ENCODE measurements at places on chromosomes 2 and 18.

GRCh38 chr2:12702168-12703121, 14.3 kb upstream of the TRIB2 start:
- no peak for DNase-seq

DNA sequence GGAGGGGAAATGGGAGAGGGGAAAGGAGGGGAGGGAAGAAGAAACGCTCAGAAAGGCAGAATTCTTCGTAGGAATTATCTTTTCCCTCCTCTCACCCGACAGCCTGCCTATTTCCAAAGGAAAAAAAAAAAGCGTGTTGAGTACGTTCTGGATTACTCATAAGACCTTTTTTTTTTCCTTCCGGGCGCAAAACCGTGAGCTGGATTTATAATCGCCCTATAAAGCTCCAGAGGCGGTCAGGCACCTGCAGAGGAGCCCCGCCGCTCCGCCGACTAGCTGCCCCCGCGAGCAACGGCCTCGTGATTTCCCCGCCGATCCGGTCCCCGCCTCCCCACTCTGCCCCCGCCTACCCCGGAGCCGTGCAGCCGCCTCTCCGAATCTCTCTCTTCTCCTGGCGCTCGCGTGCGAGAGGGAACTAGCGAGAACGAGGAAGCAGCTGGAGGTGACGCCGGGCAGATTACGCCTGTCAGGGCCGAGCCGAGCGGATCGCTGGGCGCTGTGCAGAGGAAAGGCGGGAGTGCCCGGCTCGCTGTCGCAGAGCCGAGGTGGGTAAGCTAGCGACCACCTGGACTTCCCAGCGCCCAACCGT, at the start of gene GAD1:
GAD1 (plus strand) TSS at position 384 of the 589 bp plus-strand sequence. CDS start 1,705 bp downstream, outside the sequence.
- DNase-seq: peak; percentile 44

GRCh38 chr18:27673861-27674260, 488.8 kb upstream of the CHST9 start:
- DNase-seq: no peak

DNA sequence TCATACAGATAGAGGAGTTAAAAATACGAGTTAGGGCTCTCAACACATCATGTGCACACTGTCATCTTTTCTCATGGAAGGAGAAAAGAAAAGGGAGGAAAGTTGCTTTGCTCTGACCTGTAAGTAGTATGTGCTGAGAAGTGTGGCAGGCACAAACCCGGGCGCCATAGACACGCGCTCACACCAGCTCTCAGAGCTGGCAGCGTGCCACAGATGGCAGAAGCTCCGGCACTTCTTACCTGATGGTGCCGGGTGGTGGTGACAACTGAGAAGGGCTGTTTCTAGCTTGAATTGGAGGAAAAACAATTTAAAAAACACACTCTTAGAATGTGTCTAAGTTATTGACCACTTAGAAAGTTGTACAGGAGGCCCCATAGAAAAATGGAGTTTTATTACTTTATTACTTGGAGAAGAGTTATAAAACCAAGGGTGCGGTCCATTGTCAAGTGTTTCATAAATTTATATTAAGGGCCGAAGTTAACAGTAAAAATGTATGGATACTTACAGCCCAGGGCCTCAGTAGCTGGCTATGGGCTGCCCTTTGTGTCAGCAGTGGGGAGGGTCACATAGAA, 92.2 kb downstream of the DPP4 start:
- no peak for DNase-seq

- DNase-seq: no peak
Measured at GRCh38 chr18:6374340-6374739, 40.4 kb downstream of the L3MBTL4 start.

- no peak for DNase-seq
Measured at GRCh38 chr2:152763651-152764050, 45.2 kb downstream of the ARL6IP6 start.

DNA sequence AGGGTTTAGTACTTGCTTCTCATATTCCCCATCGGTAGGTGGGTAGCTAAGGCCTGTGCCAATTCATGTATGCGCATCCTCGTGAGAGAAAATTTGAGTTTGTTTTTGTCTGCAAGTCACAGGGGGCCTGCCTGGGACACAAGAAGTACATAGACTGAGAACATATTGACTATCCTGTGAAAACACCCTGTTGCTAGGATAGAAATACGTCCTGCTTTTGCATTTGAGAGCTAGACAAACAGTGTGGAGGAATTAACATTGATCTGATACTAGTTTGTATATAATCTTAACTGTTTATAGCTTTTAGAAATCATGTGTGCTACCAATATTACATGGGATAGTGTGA, 10.9 kb downstream of the WDR7 start:
- DNase-seq: no peak

GRCh38 chr2:54336136-54336976, 80.3 kb upstream of the TSPYL6 start:
- no peak for DNase-seq

GRCh38 chr2:208360259-208361076, 46.1 kb upstream of the PTH2R start:
- DNase-seq: no peak

DNA sequence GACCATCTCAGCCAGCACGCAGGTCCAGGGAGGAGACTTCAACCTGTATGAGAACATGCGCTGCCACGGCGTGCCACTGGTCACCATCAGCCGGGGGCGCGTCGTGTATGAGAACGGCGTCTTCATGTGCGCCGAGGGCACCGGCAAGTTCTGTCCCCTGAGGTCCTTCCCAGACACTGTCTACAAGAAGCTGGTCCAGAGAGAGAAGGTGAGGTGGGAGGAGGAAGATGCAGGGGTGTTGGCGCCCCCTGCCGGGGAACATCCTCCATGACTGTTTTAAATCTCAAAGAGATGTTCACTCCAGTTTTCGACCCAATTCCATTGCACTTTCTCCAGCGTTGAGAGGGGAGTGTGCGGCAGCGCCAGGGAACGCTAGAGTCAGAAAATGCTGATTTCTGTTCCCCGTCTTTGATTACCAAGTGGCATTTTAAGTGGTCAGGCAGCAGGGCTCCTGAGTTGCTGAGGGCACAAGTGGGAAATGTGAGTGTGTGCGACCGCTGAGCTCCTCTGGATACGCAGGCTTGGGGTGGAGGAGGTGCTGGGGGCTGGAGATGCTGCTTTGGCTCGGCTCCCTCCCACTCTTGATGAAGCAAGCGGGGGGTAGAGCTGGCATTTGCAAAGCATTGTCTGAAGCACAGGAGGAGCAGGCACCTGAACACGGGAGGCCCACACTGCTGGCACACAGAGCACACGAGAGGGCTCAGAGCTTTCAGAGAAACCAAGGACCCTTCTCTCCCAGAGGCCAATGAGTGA, 27.7 kb upstream of the MAPRE3 start:
- peak; percentile 22 for DNase-seq

GRCh38 chr2:59680863-59681262, 872.6 kb downstream of the BCL11A start:
- no peak for DNase-seq

DNA sequence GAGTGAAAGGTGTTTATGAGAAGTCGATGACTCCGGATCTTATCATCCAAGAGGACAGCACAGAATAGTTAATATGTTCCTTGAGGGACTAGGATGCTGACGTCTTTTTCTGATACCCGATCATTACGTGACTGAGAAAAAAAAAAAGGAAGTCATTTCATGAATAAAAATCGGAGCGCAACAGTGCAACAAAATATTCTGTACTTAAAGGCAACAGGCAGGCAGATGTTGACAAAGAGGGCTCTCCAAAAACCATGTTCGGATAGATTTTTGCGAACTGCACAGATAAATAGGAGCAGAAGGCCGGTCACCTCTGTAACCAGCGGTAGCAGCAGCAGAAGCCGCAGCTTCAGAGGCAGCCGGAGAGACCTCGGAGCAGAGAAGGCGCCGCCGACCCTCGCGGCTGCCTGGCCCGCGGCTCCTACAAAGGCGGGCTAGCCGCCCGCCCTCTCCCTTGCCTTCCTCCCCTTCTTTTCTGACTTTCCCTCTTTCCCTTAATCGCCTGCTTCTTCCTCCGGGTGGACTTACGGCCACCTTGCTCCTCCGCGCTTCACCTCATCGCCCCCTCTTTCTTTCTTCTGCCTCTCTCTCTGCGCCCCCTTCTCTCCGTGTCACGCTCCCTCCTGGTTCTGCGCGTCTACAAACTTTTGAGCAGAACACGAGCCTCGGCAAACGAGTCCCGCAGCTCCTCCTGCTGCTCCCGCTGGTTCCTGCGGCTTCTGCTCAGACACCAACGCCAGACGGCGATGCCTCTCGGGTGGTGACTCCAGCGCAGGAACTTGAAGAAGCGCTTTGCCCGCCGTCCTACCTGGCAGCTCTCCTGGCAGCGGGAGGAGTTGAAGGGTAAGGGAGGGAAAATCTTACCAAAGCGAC, at the start of gene ADCYAP1:
ADCYAP1 (plus strand) TSS at position 654 of the 873 bp plus-strand sequence. CDS start 516 bp downstream, outside the sequence.
- DNase-seq: no peak

DNA sequence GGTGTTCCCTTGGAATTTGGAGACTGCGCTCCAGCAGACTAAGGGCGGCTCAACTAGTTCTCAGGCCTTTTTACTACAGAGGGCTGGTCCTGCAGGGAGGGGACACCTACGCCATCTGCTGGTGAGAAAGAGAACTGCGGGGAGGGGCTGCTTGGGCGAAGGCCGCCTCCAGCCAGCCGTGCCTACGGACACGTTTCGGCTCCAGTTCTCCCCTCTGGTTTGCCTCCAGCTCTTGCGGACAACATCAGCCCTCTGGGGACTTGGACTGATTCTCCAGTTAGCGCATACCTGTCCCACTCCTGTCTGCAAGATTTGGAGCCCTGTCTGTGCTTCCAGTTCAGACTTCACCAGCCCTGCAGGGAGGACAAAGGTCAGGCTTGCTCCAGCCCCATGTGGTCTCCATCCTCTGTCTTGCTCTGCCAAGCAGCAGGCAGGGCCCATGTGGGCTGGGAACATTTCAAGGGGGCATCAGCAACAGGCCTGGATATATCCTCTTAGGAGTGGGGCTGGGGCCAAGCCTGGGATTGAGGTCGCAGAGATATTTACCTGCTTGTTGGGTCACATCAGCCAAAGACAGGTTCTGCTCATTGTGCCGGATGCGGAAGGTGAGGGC, 10.3 kb downstream of the PTPRN start:
- peak; percentile 51 for DNase-seq

DNA sequence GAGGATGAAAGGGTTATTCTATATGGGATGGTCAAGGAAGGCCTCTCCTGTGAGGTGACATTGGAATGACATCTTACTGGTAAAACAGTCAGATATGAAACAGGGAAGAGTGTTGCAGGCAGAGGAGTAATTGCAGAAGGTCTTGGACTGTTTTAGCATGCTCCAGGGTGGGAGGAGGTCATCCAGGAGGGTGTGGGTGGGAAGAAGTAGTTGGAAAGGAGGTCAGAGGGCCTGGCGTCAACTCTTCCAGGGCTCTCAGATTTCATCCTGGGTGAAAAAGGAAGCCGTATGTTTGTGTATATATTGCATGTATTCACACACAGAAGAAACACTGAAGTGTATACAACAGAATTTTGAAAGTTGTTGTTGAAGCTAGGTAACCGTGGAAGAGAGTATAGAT, 48.2 kb downstream of the ATP9B start:
- no peak for DNase-seq

- DNase-seq: no peak
Measured at GRCh38 chr2:35858216-35858615, 497.4 kb upstream of the CRIM1 start.

GRCh38 chr2:1727101-1727771, 17.1 kb downstream of the PXDN start:
- DNase-seq: no peak

GRCh38 chr2:189849550-189849949, 65.3 kb downstream of the PMS1 start:
- no peak for DNase-seq

- no peak for DNase-seq
Measured at GRCh38 chr2:194380011-194380410, 1277.0 kb upstream of the SLC39A10 start.

DNA sequence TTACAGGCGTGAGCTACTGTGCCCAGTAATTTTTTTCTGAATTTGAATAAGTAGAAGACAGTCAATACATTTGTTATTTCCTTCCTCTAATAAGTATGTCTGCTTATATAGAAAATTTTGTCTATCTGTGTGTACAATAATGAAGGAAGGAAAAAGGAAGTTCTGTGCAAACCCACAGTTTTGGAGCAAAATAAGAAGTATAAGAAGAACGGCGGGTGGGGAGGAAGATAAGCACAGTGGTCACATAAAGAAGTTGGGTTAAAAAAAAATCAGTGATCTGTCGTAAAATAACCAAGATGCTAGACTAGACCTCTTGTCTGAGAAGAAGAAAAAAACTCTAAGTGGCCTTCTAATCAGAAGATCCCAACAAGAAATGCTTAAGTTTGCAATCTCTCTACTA, 20.2 kb downstream of the MGAT4A start:
- peak; percentile 78 for DNase-seq

- DNase-seq: no peak
Measured at GRCh38 chr2:160334028-160334741, 134.1 kb upstream of the ITGB6 start.

GRCh38 chr2:203586206-203586605, 51.1 kb upstream of the RAPH1 start:
- no peak for DNase-seq

DNA sequence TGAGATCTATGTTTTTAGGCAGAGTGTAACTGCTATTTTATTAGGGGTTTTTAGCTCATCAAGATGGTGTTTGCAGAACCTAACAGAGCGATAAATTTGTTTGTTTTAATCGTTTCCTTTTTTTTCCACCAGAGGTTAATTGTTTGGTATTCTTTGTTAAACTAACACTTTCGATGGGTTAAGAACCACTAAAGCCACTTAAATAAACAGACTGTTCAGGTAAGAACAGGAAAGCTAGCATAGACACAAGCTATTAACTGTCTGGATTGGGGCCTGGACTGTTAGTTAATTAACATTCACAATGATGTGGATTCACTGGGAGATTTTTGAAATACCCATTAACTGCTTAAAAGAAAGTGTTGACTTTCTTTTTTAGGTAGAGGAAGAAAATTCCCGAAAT, 209.0 kb upstream of the COPS8 start:
- DNase-seq: no peak

GRCh38 chr2:179981085-179981484, 26.0 kb downstream of the CWC22 start:
- DNase-seq: no peak

DNA sequence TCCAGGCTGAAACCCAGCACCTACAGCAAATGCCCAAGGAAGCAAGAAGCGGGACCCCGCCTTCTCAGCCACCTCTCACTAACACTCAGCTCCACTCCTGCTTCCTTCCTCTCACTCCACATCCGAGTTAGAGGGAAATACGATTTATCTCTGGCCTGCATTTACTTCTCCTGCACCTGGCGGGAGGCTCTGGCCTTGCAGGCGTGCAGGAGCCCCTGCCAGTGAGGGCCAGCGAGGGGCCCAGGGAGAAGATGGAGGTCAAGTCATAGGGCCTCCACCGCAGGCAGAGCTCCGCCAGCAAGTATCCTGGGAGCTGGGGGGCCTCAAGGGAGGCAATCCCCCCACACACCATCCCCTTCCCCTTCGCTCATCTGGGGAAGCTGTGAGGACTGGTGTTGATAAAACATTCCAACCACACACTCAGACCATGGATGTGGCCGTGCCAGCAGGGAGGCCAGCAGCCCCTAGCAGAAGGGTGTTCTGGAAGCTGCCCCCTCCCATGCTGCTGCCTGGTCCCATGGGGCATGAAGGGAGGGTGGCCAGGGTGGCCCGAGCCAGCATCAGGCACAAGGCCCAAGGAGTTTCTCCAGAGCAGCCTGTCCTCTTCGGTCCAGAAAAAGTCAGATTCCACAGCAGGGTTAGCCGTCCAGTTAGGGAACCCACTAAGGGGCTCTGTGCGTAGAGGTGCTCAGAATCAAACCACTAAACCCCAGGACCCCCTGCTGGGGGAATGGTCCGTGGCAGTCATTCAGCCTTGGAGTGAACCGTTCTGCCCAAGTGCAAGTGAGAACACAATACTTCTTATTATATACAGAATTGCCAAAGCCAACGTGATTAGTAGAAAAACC, 91.2 kb downstream of the HDAC4 start:
- no peak for DNase-seq

- no peak for DNase-seq
Measured at GRCh38 chr2:227433171-227433570, 38.8 kb upstream of the AGFG1 start.
